ENCODE measurements at places on chromosomes 2 and 18.

GRCh38 chr2:181972431-181973170, 13.1 kb upstream of the PPP1R1C start:
- DNase-seq = no peak

GRCh38 chr2:190504912-190505311, 29.6 kb downstream of the NEMP2 start:
- DNase-seq = no peak

GRCh38 chr2:58107803-58108710, 61.5 kb downstream of the VRK2 start:
- DNase-seq = no peak

GRCh38 chr2:166297951-166298350, 77.8 kb downstream of the SCN9A start:
- DNase-seq = no peak

GRCh38 chr2:71226096-71226964, 573 bp downstream of the PAIP2B start:
- no peak for DNase-seq

DNA sequence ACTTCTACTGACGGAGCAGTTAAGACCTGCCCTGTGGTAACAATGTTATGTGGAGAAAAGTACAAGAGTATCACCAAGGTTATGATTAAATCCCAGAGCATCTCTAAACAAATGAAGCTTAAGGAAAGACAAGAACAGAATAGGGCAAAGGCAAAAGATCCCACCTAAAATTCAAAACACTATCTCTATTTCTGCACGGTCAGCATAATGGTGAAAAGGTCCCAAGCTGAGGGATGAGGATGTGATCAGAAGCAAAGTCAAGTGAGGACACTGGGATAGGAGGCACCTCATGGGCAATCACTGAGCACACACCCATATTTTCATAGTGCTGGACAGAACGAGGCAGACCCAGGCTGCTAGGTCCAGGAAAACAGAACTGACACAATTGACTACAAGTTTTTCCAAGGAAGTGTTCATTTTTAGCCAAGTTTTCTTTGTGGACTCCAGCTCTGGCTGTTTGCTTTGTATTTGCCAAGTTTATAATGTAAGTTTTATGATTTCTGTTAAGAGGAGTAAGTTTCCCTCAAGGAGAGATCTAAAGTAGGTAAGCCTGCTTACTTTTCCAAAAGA, 77.8 kb downstream of the NCKAP5 start:
- DNase-seq = no peak

Data from COLO829 (cell line).